Daoy (cell line): ENCODE measurements at places on chromosomes 4 and X. TPM values are rescaled to one million over a fixed set of nuclear protein-coding genes. Genes with fewer than 3 reads are reported as not detected.

DNA sequence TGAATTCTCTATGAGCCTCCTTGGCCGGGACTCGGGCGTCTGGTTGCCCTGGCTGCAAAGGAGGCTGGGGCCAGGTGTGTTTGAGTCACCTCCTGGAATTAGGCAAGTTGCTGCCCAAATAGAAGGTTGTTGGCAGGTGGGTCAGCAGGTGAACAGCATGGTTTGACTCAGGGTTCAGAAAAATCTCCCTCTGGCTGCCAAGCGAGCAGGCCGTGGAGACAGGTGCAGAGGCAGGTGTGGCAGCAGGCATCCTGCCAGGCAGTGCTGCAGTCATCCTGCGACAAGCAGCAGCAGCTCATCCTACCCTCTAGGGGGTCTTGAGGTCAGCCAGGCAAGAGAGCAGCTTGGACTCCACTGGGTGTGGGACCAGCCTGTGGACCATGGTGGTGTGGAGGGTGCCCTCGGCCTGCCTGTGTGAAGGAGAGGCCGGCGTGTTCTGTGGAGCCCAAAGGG is 8.2 kb downstream of the MSANTD1 start:
- DNase-seq, result no peak

- DNase-seq, result no peak
These were observed 27.0 kb upstream of the PROM1 start for GRCh38 chr4:16110661-16111290.

DNA sequence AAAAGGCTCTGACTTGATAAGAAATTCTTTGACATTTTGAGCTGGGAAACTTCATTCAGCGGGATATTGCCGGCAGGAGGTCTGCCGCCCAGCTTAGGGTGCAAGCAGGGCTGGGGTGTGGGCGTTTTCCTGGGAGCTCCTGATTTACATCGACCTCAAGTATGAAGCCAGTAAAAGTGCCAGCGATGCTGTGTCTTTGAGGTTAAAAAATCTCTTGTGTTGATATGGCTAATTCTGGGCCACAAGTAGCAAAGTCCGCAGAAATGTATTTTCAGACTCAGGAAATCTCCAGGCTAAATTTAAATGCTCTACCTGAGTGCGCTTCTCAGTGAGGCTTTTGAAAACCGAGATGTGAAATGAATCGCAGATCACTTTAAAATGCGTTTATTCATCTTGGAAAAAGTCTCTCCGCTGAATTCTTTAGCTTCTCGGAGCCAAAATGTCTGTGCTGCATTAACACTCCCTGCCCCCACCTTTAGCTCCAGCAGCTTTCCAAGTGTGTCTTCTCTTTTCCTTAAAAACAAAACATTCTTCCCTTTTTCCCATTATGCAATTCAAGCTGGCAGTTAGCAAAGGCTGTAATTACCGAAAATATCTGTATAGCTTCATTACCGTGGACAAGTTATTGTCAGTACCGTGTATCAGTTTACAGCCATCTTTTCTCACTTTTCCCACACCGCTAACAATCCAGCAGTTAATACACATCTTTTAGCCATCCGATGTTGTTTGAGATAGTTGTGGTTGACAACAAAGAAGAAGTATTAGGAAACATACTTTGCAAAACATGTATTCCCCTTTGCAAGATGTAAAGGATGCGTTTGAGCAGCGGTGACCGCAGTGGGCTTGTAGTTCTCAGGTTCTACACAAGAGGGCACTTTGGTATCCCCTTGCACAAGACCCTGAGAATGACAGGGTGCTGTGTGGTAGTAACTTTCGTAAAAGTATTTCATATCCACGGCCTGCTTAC is 136.0 kb upstream of the STX18 start:
- DNase-seq, result peak; percentile 39

DNA sequence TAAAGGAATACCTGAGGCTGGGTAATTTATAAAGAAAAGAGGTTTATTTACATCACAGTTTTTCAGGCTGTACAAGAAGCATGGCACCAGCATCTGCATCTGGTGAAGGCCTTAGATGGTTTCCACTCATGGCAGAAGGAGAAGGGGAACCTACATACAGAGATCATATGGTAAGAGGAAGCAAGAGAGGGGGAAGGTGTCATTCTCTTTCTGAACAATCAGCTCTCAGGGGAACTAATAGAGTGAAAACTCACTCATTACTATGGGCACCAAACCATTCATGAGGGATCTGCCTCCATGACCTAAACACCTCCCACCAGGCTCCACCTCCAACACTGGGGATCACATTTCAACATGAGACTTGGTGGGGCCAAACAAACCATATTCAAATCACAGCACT is 61.7 kb upstream of the PPP1R2C start:
- no peak for DNase-seq

HTT gene
- 10.4 and 17.4 TPM in 2 replicates for total RNA-seq

DNA sequence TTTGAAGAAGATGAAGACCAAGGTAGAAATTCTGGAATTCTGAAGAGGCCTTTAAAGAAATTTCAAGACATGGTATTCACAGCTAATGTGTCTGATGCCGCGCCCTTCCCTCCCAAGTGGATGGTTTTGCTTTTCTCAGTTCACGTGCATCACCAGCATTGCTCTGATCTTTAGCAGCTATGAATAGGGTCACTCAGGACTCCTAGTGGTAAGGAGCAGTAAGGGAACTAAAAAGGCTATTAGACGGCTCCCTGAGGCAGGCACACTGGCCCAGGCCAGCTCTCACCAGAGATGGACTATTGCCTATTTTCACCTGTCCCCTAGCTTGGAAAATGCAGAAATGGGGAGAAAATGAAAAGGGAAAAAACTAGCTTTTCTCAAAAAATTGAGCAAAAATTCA is 447.5 kb upstream of the RASGEF1B start:
- DNase-seq, result peak; percentile 21

GRCh38 chrX:46918434-46918833 is 6.2 kb downstream of the JADE3 start:
- no peak for DNase-seq

- peak; percentile 60 for DNase-seq
These were observed 73.6 kb downstream of the MED28 start for GRCh38 chr4:17688011-17688441.

ADH1B gene
- total RNA-seq, result not detected in 2 replicates

CXCL9 gene
- total RNA-seq, result not detected in 2 replicates

GRCh38 chr4:122762520-122762919 is 30.0 kb downstream of the BBS12 start:
- no peak for DNase-seq

TBX22 gene
- total RNA-seq, result not detected in 2 replicates
